NCI-H1105 treated with DMSO at 0.1 percent for 48 hours (cell line): ENCODE measurements at places on chromosomes 4 and X.

- no peak for DNase-seq
These were observed 70.7 kb upstream of the HPGD start for GRCh38 chr4:174592985-174593335.

GRCh38 chr4:8828869-8829268, 42.8 kb downstream of the HMX1 start:
- no peak for DNase-seq

GRCh38 chrX:100413229-100413628, 3.2 kb upstream of the PCDH19 start:
- peak; percentile 55 for DNase-seq

GRCh38 chr4:24419181-24420034, 164.9 kb downstream of the DHX15 start:
- DNase-seq, result peak; percentile 34

DNA sequence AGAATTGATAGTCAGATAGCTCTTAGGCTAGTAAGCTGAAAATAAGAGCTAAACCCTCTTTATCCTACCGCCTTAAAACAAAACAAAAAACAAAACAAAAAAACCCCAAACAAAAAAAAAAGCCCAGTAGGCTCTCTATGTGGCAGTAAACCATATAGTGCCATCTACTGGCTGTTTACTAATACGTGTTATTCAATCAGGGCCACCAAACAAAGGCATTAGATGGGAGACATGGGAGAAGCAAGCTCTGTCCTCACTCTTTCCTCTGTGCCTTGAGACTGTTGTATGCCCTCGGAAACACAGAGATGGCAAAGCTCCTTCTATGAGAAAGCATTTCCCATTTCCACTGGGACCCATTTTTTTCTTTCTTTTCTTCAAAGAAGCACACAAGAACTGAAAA, 148.8 kb upstream of the MID1 start:
- peak; percentile 75 for DNase-seq

GRCh38 chr4:105022811-105023667, 123.6 kb upstream of the TET2 start:
- DNase-seq, result no peak

- DNase-seq, result no peak
These were observed 296.9 kb downstream of the GRID2 start for GRCh38 chr4:92600638-92601037.

DNA sequence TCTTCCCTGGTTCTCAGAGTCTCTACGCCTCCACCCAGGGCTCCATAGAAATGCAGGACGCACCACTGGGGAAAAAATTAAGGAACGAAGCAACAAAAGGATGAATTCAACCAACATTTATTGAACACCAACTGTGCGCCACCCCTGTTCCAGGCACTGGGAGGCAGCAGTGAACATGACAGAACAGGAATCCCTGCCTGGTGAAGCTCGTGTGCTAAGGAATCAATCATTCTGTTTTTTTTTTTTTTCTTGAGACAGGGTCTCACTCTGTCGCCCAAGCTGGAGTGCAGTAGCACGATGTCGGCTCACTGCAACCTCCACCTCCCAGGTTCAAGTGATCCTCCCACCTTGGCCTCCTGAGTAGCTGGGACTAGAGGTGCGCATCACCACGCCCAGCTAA, 1.9 kb upstream of the FTSJ1 start:
- no peak for DNase-seq

DNA sequence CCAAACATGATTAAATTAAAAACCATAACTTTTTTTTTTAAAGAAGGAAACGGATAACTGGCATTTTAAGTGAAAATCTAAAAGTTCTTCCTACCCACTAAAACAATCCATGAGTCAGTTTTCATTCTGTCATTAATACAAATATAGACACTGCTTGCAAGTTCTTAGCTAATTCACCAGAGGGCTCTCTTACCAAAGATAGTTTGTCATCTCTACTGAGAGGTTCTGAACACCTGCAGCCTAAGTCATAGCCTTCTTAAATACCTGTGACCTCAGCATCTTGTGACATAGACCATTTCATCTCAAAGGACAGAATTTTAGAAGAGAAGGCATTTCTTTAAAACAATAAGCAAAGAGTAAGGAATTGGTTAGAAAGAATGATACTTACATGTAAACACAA, 65.3 kb upstream of the FAM120C start:
- DNase-seq, result peak; percentile 32

- DNase-seq, result no peak
These were observed 116.1 kb upstream of the ZNF827 start for GRCh38 chr4:146054676-146055075.

GRCh38 chr4:54924891-54925290, 200.5 kb downstream of the KDR start:
- DNase-seq, result no peak

DNA sequence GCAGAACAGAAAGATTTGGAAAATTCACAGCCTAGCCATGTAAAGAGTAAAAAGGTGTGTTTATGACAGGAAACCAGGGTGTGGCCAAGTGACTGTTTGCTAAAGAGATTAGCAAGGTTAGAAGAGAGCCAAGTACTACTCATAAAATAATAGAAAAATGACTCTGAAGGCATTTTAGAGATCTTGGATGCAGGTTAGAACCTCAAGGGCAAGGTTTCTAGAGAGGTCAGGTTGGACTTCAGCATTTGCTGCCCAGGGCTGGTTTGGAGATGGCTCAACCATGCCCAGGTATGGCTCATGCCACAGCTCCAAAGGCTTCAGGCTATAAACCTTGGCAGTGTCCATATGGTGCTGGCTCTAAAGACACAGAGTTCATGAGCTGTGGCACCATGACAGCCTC, 40.6 kb upstream of the ADGRA3 start:
- DNase-seq, result no peak

DNA sequence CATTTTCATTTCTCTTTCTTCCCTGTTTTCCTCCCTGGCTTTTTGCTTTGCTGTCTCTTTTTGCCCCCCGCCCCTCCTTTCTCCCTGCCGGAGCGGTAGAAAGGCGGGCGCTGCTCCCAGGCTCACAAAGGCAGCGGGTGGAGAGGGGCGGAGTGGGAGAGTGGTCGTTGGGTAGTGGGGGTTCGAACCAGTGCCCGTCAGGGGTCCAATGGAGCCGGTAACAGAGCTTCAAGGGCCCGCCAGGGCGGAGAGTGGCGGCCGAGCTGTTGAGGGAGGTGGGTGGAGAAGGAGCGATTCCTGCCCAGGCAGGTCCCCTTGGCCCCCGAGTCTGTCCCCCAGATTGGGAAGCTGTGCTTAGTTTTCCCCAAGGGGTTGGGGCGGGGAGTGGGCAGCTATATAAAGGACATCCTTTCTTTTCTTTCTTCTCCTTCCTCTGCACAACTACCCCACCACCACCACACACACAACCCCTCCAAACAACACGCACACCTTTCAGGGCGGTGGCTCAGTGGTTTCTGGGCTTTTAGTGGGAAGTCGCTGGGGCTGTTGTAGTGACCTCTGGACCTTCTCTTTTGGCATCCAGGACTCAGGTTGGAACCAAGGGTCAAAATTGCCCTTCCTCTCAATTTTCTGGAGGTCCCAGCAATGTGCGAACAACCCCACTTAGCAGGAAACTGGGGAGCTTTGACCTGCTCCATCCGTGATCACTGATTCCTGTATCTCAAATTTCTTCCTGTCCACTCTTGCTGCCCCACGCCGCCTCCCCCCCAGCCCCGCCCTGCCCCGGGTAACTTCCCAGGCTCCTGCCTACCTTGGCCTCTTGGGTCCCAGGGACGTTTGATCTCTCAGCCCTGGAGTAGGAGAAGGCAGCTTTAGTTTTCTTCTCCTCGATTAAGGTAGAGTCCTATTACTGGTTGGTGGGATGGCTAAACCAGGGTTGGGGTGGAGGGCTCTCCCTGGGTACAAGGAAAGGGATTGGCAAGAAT, 1.9 kb downstream of the EFNB1 start:
- DNase-seq, result no peak

DNA sequence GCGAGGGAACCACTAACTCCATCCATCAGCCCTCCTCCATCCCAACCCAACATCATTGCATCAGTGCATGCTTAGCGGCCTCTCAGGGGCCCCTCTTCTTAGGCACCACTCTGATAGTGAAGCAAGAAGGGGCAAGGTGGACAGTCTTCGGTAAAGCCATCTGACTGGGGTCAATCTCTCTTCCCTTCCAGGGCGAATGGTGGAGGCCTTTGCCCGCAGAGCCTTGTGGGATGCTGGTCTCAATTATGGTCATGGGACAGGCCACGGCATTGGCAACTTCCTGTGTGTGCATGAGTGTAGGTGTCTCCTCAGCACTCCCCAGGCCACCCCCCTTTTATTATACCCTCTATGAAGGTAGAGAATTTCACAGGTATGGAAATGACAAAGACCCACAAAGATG, 18.8 kb upstream of the SASH3 start:
- DNase-seq, result no peak

GRCh38 chr4:48078862-48079655, 55.0 kb downstream of the TXK start:
- DNase-seq, result no peak

GRCh38 chr4:133513901-133514300, 364.8 kb downstream of the PCDH10 start:
- no peak for DNase-seq

DNA sequence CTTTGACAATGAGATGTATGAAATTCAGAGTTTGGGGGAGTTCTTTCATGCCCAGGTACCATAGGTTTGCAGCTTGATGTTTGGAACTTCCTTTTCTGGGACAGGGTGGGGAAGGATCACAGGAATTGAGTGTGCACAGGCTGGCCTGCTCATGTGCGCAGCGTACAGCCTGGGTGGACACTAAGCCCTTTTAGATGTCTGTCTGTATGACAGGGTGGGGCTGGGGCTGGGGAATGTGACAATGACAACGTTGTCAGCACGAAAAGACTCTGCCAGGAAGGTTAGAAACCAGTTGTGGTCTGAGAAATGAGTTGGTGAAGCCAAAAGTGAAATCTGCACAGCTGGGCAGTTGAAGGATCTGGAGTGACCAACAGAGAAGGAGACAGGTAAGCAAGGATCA, 47.4 kb downstream of the WWC2 start:
- DNase-seq, result no peak

DNA sequence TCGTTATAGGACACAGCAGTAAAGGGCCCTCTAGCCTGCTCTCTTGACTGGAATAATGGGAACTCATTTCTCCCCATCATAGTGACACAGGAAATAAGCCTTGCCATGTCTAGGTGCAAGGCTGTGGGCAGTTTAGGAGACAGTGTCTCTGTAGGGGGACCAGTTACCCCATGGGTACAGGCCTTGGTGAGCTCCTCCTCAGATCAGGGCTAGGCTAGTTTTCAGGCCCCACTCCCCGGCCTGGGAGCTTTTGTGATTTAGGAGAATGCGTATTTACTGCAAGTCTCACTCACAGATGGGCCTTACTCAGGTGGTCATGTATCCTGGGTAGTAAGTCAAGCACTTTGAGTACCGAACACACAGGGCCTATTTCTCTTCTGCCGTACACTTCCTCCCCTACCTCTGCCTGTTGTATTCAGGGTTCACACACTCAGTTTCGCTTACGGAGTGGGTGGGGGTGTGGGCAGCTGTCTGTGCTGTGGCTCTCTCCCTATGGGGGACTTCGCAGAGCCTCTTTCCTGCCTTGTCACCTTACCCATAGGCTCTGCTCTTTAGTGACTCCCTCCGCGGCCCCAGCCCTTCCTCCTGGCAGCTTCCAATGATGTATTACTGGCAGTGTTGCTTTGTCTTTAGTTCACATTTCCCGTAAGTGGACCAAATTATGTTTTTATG, 34.2 kb downstream of the FAM193A start:
- no peak for DNase-seq

DNA sequence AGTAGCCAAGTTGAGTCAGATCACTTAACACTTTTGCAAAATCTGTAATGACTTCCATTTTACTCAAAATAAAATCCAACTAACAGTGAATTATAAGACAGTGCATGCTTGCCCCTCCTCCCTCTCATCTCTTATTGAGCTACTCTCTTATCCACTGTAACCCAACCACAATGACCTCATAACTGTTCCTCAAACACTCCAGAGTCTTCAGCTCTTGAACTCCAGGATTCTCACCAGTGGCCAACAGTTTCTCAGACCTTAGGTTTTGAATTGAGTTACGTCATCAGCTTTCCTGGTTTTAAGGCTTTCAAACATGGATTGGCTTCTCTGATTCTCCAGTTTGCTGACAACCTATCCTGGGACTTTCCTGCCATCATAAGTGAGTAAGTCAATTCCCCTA, 938.3 kb downstream of the RAB28 start:
- no peak for DNase-seq

- no peak for DNase-seq
These were observed 57.0 kb upstream of the GPR78 start for GRCh38 chr4:8523175-8523574.

- DNase-seq, result no peak
These were observed 181.0 kb downstream of the SPANXN3 start for GRCh38 chrX:143336261-143336660.

GRCh38 chr4:33780952-33781791, 2463.1 kb downstream of the ARAP2 start:
- DNase-seq, result no peak

DNA sequence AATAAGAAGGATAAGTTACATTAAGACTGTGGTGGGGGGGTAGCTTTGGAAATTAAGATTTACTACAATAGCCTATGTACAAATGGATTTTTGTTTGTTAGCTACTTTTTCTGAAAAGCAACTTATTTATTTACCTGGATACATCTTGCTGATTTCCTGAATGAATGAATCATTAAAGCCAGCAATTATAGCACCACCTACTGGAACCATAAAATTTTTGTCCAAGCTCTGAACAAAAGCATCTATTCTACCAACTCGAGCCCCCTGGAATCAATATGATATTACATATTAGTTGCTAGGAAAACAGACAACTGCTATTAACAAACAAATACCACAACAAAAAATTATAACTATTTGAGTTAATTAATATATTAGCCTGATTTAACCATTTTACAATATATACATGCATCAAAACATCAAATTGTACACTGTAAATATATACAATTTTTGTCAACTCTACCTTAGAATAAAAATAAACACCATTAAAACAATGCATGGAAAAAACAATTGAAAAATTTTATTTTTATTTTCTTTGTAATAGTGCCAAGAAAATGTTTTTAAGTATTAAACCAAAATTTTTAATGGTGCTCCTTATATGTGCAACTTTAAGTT, 15.3 kb downstream of the SEPSECS start:
- peak; percentile 25 for DNase-seq

DNA sequence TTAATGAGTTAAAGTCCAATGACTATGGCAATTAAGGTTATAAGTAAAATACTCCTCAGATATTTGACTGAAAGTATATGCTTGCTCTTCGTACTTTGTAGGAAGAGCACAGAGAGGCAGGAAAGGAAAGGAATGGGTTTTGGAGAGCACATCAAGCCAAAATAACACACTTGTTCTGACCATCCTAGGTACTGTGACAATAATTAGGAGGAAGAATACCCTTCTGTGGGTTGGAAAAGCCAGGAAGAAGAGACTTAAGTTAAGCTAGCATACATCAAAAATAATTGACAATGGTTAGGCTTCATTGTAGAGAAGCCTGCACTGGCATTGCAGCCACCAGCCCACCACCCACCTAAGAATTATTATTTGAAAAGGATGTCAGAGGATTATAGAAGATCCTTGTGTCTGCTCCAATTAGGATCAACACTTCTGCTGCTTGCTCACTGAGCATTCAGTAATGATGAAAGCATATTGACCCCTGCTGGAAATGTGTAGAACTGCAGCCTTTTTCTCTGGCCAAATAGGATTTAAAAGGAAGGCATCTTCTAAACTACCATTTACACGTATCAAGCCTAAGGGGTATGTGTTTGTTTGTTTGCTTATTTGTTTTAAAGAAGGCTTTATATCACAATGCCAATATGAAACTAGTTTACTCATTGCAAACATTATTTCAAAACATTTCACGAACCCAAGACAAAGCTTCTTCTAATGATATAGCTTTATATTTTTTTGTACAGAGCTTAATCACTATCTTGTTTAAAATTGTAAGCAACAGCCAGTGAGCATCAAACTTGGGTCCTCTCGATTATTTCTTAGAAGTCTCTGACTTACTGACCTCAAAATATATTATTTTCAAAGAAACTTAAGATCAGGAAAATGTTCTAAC, 286.2 kb upstream of the TET2 start:
- peak; percentile 64 for DNase-seq
